Thoracic aorta (tissue), 2 donors: ENCODE measurements at places on chromosomes 1 and 21.

DNA sequence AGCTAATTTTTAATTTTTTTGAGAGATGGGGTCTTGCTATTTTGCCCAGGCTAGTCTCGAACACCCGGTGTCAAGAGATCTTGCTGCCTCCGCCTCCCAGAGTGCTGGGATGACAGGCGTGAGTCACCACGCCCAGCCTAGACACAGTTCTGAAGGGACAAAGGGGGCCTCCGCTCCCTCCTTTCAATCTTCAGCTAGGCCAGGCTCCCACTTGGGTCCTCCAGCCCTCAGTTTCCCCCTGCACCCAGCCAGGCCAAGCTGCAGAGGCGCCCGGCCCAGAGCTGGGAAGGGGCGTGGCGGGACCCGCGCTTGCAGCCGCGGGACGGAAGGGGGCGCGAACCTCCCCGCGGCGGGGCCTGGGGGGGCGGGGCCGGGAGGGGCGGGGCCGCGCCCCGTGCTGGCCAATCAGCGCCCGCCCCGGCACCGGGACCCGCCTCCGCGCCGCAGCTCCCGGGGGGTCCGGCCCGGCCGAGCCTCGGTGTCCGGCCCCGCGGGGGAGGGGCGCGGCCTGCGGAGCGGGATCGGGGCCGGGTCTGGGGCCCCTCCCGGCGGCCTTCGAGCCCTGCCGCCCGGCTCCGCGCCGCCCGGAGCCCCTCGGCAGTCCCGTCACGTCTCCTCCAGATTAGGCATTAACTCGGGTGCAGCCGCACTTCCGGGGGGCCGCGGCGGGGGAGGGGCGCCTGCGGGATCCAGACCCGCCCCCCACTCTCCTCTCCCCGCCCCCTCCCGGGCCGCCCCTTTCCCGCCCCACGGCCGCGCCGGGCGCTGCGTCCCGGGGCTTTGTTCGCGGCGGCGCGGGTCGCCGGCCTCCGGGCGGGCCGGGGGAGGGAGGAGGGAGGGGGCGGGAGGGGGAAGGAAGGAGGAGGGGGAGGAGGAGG, 559 bp upstream of the AGRN start:
- no peak for DNase-seq

DNA sequence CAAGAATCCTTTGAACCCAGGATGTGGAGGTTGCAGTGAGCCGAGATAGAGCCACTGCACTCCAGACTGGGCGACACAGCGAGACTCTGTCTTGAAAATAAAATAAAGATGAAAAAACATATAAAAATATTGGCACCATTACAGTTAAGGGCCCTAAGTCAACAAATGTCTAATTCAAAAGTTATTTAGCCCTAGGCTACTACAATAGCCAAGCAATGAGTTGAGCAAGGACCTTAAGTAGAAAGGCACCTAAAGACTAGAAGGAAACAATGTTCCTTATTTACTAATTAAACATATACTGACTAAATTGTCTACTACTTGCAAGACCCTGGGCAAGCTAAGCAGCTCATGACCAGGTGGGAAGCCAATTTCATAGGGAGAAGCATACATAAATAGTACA, 4.1 kb downstream of the PIK3R3 start:
- DNase-seq = no peak

- DNase-seq = no peak
These were observed 67.2 kb upstream of the SELENON start for GRCh38 chr1:25732821-25733220.

- DNase-seq = no peak
These were observed 12.2 kb downstream of the PTCH2 start for GRCh38 chr1:44830900-44831304.

DNA sequence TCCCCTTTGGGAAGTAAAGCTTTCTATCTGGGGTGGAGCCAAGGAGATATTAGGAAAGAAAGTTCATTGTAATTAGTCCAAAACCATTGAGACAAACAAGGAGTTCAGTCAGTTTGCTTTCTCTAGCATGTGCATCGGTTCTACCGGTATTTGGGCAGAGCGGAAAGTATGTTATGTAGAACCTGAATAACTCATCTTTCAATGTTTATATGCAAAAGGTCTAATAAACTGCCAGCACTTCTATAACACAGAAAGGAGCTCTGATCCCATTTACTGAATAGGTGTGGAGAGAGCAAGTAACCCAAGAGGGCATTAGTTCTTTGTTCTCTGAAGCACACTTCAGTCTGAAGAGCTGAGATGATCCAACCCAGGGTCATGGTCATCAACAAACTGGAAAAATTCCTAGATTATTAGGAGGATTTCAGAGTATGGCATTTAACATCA, 3.5 kb downstream of the TGFB2 start:
- DNase-seq = no peak

DNA sequence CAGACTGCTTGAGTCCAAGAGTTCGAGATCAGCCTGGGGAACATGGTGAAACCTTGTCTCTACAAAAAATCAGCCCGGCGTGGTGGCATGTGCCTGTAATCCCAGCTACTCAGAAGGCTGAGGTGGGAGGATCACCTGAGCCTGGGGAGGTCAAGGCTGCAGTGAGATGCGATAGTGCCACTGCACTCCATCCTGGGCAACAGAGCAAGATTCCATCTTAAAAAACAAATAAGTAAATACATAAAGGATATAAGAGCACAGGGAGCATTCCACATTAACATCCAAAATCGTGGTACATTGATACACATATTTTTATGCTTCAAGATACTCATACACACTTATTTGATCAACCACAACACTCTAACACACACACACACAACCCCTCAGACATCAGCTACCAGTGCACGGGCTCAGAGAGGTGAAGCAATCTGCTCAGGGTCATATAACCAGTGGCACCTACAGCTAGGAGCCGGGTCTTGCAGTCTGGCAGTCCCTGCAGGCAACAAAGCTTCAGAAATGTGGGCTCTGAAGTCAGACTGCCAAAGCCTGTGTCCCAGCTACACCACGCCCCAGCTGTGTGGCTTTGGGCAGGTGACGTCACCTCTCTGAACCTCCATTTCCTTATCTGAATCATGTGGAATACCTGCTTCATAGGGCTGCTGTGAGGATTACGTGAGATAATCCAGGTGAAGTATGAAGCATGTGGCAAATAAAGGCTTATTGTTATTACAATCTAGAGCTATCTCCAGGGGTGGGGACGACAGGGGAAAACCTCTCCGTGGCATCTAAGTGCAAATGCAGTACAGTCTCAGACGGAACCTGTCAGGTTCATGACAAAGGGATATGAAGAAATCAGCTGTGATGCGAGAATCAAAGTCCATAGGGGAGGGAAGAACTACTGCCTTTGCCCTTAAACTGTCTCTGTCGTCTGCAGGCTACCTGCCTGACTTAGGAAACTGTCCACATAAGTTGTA, 4.8 kb upstream of the CRYBG2 start:
- DNase-seq = no peak

DNA sequence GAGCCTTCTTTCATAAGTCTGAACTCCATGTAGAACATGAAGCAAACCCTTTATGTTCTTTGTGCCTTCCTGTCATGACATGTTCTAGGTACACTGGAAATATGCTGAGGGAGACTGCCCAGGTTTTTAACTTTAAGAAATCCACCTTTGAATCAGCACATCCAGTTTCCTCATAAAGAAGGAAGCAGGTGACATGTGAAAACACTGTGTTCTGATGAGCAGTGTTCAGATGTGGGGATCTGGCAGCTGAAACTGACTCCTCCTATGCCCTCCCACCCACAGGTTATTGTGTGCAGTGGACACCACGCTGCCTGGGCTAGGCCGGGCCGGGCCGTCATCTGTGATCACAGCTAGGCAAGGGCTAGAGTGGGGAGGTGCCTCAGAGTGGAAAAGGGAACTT, 51.1 kb downstream of the CNN3 start:
- DNase-seq = no peak

DNA sequence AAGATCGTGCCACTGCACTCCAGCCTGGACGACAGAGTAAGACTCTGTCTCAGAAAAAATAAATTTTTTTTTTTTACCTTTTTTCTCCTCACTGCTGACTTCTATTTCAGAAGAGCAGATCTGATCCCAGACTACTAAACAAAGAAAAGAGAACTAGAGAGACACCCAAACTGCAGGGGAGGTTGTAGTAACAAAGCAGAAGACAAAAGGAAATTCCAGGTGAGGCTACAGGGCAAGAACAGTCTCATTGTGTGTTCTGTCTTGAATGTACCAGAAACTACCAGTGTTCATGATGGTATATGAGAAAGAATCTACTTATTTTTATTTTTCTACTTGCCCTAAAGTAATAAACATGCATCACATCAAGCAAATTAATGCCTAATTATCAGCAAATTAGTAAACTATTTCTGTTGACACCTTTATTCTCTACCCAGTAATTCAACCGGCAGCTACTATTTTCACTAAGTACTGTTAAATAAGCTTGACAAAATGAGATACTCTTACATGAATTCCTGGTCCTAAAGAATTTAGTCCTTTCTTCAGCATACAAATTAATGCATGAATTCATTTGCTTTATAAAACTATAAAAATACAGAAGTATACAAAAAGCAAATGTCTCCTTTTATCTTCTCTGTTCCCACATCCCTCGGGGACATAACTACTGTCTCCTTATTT, 40.6 kb downstream of the ARID4B start:
- DNase-seq = no peak

GRCh38 chr1:8431019-8431418, 113.1 kb downstream of the SLC45A1 start:
- DNase-seq = no peak

DNA sequence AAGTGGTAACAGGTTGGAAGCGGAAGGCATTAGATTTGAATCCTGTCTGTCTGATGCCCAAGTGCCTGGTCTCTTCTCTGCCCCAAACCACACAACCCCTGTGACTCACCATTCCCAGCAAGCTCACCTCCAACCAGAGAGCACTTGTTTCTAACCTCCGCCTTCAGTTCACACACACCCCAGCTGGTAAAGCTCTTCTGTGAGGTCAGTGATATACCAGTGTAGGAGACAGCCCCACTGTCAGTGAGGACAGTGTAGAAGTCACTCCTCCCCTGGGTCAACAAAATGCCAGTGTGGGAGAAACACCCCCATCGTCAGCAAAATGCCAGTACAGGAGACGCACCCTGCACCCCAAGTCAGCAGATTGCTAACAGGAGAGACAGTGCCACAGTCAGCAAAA, 2.6 kb downstream of the RIMS3 start:
- DNase-seq = no peak

- no peak for DNase-seq
These were observed 82.4 kb downstream of the ABCA4 start for GRCh38 chr1:94038511-94038910.

GRCh38 chr1:33339413-33339812, 18.5 kb upstream of the A3GALT2 start:
- DNase-seq = no peak

DNA sequence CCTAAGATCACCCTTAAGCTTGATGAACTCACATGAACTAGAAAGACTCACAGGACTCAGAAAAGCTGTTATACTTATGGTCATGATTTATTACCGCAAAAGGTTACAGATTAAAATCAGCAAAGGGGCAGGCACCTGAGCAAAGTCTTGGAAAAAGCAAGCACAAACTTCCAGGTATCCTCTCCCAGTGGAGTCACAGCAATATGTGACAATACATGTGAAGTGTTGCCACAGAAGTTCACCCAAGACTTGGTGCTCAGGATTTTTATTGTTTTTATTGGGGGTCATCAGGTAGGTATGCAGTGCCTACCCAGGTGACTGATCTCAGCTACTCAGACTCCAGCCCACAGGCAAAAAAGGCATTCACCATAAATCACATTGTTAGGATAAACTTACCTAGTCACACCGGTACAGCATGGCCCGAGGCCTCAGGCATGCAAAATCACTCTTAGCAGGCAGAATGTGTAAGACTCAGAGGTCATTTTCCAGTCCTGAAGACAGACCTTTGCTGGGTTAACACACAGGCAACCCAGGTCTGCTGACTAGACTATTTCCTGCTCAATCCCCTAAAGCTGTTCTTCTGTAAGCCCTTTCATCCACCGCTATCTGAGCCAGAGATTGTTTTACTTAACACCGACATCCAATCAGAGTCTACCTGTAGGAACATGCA, 55.6 kb downstream of the SSX2IP start:
- no peak for DNase-seq

DNA sequence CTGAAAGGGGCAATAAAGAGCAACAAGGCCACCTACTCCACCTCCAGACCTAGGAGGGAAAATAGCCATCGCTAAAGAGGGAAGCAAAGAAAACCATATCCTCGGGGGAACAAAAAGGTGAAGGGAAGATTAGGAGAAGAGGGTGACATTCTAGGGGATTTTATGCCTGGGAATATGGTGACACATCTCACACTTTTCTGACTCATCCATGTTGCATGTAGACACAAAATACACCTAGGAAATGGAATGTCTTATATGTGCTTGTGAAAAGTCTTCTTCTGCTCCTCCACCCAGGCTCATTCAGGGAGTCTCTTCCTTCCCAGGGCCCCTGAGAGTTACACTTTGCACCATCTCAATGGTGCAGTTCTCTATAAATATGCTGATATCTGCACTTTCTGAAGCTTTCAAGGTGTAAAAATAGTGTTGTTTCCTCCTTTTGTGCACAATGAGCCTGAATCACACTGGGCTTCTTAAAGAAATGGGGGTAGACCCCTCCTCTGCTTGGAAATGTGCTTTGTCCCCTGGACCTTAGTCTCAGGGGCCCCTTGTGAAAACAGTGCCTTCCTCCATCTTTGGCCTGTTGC, 195.9 kb downstream of the CYYR1 start:
- DNase-seq = no peak

GRCh38 chr1:209769171-209769904, 13.5 kb downstream of the TRAF3IP3 start:
- peak; percentile 58 for DNase-seq

- no peak for DNase-seq
These were observed 24.7 kb downstream of the ACKR1 start for GRCh38 chr1:159229260-159229885.

- no peak for DNase-seq
These were observed 553 bp upstream of the STMN1 start for GRCh38 chr1:25906644-25907300.

DNA sequence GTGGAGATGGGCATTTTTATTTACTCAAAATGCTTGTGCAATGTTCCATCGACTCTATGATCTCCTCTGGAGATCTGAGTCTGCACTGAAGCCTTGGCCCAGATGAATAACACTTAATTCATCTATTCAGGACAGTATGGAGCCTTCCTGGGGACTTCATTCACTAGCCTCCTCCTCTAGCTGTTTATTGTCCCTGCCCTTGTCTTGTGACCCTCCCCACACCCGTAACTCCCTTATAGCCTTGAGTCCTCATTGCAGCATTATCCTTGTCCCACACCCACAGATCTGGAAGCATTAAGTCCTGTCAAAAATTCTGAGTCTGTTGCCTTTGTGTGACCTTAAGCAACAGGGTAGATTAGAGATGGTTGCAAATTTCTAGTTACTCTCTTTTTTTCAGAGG, 138.3 kb upstream of the LMO4 start:
- DNase-seq = no peak

DNA sequence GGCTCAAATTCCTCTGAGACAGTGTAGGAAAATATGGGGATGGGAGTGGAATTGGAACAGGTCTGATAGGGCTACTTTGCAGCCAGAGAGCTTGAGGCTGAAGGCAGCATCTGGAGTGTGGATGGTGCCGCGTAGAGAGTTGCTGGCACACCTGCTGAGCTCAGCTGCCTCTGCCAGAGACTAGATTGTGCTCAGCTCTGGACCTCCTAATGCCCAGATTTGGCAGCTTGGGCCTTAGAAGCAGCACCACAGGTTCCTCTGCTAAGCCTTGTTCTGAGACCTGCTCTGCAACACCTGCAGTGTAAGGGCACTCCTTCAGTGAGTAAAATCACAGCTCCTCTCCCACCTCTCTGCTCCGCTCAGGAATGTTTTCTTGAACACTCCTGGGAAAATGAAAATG, 23.3 kb downstream of the ACOT11 start:
- no peak for DNase-seq

- no peak for DNase-seq
These were observed 1.5 kb upstream of the RGS1 start for GRCh38 chr1:192574073-192574472.
